Sigmoid colon (tissue), 7 donors: ENCODE measurements at places on chromosomes 1 and 21.

- DNase-seq: peak; percentile 74
Measured at GRCh38 chr1:109242387-109242786, 7.0 kb upstream of the CELSR2 start.

DNA sequence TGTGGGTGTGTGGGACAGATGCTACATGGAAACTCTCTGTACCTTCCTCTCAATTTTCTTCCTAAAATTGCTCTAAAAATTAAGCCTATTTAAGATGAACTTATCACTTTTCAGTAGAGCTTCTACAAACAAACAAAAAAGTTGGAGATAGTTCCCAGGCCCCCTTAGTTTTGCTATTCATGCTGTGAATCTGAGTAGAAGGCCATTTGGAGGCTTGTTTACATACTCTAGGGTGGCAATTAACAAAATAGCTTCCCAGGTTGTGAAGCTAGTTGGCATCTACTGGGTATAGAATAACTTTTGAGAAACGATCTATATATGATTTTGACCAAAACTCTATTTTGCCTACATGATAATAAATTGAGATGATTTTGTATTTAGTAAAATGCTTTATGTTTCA, 541.4 kb upstream of the B3GALT2 start:
- no peak for DNase-seq

GRCh38 chr21:15222707-15223106, 157.9 kb upstream of the NRIP1 start:
- no peak for DNase-seq

DNA sequence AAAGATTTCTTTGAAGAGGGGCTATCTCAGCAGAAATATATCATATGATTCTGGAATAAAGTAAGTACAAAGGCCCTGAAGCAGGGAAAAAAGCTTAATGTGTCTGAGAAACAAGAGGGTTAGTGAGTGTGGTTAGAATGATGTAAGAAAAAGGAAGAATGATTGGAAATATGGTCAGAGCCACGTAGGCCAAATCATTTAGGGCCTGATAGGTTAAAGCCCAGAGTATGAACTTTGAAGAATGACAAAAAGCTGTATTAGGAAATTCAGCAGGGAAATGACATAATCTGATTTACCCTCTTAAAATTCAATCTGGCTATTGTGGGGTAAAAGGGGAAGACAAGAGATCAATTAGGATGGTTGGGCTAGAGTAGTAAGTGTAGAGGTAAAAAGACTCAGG, 69.0 kb upstream of the MUTYH start:
- no peak for DNase-seq

GRCh38 chr1:54254055-54254454, 54.1 kb downstream of the MRPL37 start:
- DNase-seq: no peak

- DNase-seq: no peak
Measured at GRCh38 chr1:8023995-8024313, 2.2 kb downstream of the ERRFI1 start.

GRCh38 chr1:182634306-182635072, 30.3 kb upstream of the RGS16 start:
- DNase-seq: peak; percentile 64

DNA sequence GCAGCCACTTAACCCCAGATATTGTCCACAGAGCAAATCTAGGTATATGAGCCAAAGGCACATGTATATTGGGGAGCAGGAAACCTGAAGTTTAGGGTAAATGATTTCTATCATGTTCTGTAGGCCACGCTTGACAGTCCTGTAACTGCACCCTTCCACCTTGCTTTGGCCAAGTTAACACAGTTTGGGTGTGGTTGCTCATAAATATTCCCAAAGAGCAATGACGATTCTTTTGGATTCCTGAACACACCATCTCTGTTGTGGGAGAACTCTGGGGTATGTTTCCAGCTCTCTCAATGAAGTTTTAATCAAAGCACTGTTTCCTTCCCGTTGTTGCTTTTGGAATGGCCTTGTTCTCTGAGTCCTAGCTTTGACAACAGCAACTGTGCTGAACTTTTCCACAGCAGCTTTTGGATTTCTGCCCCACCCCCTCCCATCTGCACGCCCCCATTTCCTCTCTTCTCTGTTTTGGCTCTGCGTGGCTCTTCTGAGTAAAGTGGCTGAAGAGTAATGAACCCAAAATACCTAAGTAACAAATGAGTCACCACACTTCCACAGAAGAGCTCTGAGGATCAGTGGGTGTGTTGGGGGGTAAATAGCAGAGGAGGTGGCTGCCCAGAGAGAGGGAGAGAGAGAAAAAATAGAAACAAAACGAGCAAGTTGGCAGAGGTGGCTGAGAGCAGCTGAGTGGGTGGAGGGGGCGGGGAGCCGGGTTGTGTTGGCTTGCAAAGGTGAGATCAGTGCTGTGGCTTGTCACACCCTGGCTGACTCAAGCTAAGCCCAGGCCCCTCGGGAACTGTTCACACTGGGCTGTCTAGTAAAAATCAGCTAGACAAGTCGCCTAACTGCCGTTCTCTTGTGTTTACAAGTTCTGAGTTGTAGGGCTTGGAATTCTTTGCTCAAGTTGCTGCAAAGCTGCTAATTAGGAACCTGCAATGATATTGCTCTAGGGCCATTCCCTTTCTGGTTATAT, 26.9 kb upstream of the RAP1A start:
- peak; percentile 93 for DNase-seq

DNA sequence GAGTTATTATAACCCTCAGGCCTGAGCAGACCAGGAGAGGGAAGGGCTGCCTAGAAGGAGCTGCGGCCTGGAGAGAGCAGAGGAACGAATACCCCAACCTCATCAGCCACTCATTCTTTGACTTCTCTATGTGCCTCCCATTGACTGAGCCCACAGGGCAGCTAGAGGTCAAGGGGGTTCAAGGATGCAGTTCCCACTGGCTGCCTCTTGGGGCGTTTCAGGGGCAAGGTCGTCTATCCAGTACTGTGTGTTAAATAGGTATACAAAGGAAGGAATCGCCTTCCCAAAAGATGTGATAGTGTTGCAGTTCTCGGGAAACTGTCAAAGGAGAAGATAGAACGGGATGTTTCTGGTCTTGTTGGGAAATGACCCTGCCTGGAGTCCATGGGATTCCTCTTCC, 250.6 kb downstream of the PRDM2 start:
- DNase-seq: no peak

DNA sequence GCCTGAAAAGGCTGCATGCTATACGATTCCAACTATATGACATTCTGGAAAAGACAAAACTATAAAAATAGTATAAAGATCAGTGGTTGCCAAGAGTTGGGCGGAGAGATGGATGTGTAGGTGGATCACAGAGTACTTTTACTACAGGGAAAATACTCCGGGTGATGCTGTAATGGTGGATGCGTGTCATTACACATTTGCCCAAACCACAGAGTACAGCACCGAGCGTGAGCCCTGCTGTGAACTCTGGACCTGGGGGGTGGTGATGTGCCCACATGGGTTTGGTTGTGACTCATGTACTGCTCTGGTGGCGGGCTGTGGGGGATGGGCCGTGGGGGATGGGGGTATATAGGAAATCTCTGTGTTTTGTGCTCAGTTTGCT, 162.7 kb upstream of the COL6A1 start:
- DNase-seq: peak; percentile 57

GRCh38 chr1:91797164-91797563, 88.8 kb downstream of the TGFBR3 start:
- no peak for DNase-seq

GRCh38 chr1:71080230-71080738, 551 bp downstream of the ZRANB2 start:
- no peak for DNase-seq

GRCh38 chr1:219177363-219177762, 3.7 kb downstream of the LYPLAL1 start:
- no peak for DNase-seq

- peak; percentile 38 for DNase-seq
Measured at GRCh38 chr1:167462341-167462740, 56.0 kb downstream of the CD247 start.

GRCh38 chr1:22275167-22275566, 132.3 kb upstream of the WNT4 start:
- no peak for DNase-seq
